ENCODE measurements at places on chromosomes 3 and 15.

- DNase-seq, result no peak
Measured at GRCh38 chr3:12395349-12396012, 88.8 kb upstream of the TSEN2 start.

DNA sequence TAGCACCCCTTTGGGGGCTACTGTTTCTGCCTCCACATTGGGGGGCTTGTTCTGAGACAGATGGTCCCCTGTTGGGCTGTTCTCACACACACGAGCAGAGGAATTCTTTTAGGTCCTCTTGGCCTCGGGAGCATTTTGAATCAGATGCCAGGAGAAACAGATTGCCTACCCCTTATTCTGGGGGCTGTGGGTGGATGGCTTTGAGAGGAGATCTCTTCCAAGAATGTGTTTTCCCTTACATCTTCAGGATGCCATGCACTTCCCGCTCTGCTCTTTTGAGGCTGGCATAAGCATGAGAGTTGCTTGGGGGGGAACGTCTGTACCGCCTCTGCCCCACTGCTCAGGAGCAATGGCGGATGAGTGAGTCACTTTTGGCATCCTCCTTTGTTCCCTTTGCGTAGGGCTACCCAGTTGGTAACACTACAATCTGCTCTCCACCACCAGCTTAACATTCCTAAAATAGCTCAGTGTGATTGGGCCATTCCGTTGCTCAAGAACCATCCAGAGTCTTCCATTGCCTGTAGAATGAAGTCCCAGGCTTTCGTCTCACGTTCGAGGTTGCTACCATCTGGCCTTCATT lies 154.4 kb downstream of the RPLP1 start:
- DNase-seq, result no peak

GRCh38 chr3:40971191-40972168 lies 227.8 kb upstream of the CTNNB1 start:
- no peak for DNase-seq

DNA sequence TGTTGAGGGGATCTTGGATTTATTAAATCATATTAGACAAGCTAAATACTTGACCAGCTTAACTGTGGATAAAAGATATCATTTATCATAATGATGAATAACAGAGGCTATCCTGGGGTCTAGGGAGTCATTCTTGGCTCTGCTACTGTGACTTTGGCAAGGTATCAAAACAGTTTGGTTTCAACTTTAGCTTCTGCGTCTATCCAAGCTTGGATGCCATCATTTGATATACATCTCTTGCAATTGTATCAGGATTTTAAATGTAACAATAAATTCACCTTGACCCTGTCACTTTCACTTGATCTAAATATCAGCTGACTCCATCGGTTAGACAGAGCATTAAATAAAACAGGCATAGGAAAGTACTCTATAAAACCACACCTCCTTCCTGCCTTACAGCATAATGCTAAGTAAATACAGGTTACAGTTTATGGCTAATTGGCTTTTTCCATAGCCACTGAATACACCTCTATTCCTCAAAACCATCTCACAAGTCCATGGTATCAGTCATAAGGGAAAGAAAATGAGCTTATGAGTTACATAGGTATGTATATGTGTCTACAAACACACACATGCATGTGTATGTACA lies 262.9 kb downstream of the CTNNB1 start:
- DNase-seq, result no peak

DNA sequence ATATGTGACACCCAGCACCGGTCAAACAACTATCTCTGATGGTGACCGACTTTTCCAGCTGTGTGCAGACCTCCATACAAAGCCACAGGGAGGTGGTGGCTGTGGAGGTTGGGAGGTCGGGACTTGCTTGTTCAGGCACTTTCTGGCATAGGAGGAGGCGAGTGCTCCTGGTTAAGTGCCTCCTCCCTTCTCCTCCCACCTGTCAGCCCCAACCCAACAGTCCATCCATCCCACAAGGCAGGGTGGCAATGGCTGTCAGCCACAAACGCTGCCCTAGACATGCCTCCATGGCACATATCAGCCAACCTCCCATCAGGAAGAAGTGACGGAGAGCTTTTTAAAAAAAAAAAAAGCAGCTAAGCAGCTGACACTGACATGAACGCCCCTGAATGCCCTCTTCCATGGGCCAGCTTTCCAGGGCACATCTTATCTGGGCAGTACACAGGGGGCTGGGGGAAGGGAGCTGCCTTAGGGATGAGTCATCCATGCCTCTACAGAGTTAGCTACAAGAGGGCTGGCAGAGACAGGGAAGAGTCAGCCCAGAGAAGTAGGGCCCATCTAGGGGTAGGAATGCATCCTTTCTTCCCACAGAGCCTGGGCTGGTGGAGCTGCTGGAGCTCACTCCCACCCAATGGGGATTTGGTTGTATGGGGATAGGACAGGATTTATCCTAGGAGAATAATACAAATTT lies 41.2 kb downstream of the CCDC12 start:
- DNase-seq, result no peak

GRCh38 chr3:46312991-46313390 lies 40.9 kb upstream of the CCR2 start:
- DNase-seq, result no peak

DNA sequence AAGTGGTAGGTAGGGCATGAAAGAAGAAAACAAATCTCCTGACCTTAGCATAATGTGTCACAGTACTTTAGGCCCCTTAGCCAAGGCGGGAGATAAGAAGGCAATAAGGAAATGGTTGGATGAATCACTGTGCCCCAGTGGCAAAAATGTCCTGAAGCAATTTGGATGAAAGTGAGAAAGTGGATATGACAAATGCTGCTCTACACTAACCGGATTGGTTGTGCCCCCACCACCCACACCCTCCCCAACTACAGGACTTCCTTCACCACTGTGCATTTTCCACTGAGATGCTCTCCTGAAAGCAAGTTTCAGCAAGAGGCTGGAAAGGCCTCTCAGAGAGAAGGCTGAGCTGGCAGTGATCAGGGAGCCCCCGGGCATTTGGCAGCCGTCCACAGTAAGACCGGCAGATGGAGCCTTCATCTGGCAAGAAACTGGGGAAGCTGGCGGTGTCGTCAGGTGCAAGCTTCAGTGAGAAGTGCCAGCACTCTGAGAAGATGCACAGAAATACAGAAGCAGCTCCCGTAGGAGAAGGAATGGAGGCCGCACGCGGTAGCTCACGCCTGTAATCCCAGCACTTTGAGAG lies 63.8 kb downstream of the ATP1B3 start:
- DNase-seq, result no peak

DNA sequence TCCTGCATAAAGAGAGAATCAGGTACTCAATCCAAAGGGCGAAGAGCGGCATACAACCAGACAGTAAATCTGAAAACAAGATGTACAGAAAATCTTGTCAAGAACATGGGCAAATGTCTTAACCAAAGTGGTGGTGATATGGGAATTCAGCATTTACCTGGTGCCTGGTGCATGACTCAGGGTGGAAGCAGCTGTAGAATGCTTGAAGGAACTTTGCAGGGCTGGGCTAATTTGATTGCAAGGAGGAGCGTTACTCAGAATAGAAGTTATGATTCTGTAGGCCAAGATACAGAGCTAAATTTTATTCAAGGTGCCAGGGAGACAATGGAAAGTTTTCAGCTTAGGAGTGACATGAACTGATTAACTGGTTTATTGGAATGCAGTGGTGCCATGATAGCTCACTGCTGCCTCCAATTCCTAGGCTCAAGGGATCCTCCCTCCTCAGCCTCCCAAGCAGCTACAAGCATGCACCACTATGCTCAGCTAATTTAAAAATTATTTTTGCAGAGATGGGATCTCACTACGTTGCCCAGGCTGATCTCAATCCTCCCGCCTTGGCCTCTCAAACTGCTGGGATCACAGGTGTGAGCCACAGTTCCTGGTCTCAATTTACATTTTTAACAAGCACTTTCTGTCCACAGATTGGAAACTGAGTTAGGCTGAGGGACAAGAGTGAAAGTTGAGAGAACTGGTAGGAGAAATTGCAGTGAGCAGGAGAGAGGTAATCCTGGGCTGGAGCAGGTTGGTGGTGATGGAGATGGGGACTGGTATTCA lies 91.5 kb upstream of the TBC1D5 start:
- no peak for DNase-seq

GRCh38 chr15:88181613-88182012 lies 74.9 kb downstream of the NTRK3 start:
- DNase-seq, result no peak

GRCh38 chr3:129277829-129278271 lies 820 bp upstream of the HMCES start:
- DNase-seq, result no peak

DNA sequence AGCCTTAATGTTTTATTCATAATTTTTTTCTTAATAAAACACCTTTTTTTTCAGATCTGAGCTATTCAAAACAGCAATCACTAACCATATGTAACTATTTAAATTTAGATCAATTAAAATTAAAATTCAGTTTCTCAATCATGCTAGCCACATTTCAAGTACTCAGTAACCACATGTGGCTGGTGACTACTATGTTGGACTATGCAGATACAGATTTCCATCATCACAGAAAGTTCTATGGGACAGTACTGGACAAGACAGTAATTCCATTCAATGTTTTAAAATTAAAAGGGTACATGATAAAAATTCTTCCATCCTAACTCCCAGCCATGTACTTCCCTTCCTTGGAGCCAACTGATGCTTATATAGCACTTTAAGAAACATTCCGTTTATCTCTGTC lies 119.3 kb downstream of the GLDN start:
- DNase-seq, result no peak

GRCh38 chr3:165459924-165460835 lies 264.0 kb upstream of the SLITRK3 start:
- no peak for DNase-seq

DNA sequence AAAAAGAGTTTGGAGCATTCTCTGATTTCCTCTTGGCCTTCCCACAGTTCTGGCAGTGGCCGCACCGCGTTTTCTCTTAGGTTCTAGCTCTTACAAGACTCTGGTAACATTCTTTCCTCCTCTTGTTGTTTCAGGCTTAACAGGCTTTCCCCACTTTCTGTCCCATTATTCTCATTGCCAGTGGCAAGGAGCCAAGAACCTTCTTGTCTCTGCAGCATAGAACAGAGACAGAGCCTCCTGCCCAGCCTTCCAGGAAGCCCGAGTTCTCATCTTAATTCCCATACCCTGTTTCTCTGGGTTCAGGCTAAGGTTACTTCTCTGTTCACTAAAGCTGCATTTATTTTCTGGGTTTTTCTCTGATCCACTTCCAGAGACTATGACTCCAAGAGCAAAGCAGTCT lies 61.1 kb downstream of the DUT start:
- no peak for DNase-seq

DNA sequence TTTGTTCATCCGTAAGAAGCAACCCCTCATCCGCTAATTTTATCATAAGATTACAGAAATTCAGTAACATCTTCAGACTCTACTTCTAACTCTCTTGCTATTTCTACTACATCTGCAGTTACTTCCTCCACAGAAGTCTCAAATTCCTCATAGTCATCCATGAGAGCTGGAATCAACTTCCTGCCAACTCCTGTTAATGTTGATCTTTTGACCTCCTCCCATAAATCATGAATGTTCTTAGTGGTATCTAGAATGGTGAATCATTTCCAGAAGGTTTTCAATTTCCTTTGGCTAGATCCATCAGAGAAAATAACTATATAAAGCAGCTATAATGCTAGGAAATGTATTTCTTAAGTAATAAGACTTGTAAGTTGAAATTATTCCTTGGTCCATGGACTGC lies 115.1 kb downstream of the TAFA4 start:
- DNase-seq, result no peak

- no peak for DNase-seq
Measured at GRCh38 chr3:10867384-10867783, 51.4 kb downstream of the SLC6A11 start.

GRCh38 chr3:146247911-146248310 lies 3.0 kb downstream of the PLSCR4 start:
- no peak for DNase-seq

DNA sequence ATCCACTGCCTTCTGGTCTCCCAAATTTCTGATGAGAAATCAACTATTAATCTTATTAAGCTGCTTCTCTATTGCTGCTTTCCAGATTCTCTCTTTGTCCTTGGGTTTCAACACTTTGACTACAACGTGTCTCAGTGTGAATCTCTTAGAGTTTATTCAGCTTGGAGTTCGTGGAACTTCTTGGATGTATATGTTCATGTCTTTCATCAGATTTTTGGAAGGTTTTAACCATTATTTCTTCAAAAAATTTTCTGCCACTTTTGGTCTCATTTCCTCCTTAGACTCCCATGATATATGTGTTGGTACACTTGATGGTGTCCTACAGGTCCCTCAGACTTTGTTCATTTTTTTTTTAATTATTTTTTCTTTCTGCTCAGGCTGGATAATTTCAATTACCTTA lies 36.0 kb downstream of the TICRR start:
- DNase-seq, result no peak

GRCh38 chr3:176513604-176514003 lies 683.7 kb downstream of the TBL1XR1 start:
- no peak for DNase-seq

GRCh38 chr3:128252083-128252482 lies 98.8 kb downstream of the EEFSEC start:
- DNase-seq, result no peak

- no peak for DNase-seq
Measured at GRCh38 chr3:174218016-174218415, 641.1 kb upstream of the NAALADL2 start.

All from activated CD8-positive, alpha-beta memory T cell treated with anti-CD3 and anti-CD28 coated beads for 1 hour (primary cell).